Cerebellar cortex (tissue), 1 donor: ENCODE measurements at places on chromosomes 11 and 22.

GRCh38 chr11:65558002-65558929 is at the start of gene LTBP3:
LTBP3 (minus strand) TSS chr11:65558359; CDS start chr11:65557959, 400 bp downstream.
- peak; percentile 67 for DNase-seq

- no peak for DNase-seq
Measured at GRCh38 chr11:34313099-34313517, 44.7 kb downstream of the ABTB2 start.

GRCh38 chr11:1459764-1460395 is 26.7 kb downstream of the MOB2 start:
- DNase-seq: no peak

GRCh38 chr11:72673943-72674828 is at the start of gene PDE2A:
PDE2A (minus strand) TSS chr11:72674422; CDS start chr11:72674207, 215 bp downstream.
- no peak for DNase-seq

DNA sequence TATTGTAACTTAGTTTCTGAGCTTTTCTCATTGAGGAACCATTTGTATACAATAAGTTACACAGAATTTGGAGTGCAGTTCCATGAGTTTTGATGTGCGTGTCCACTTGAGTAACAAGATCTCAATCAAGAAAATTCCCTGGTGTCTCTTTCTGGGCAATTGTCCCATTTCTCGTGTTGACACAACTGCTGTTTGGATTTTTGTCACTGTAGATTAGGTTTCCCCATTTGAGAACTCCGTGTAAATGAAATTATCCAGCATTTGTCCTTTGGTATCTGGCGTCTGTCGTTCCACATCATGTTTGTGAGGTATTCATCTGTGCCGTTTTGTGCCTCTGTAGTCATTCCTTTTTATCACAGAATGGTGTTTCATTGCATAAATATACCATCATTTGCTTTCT is 547.0 kb downstream of the TBC1D22A start:
- DNase-seq: no peak

DNA sequence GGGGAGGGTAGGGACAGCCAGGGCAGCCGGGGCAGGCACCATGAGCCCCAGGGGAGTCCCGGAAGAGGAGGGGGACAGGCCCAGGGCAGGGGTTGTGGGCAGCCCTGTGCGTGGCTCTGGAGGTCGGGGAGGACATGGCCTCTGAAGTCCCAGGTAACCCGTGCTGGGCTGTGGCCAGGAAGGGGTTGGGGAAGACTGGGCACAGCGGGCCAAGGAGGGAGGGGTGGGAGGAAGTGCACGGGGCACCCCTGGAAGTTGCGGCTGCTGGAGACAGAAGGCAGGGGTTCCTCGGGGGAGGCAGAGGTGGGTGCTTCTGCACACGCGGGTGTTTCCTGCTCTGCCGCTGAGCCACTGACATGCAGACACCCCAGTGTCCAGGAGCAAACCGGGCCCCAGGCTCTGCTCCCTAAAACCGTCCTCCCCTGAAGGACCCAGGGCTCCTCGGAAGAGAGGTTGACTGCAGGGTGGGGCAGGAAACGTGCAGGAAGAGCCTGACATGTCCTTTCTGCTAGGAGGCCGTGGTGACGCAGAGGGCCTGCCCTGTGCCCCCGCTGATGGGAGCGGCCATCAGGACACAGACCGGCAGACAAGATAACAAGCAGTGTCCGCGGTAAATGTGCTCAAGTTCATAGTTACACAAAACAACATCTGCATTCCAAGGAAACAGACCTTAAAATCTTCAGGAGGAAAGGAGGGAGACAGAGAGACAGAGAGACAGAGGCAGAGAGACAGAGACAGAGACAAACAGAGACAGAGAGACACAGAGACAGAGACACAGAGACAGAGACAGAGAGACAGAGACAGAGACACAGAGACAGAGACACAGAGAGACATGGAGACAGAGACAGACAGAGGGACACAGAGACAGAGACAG is 5.7 kb downstream of the TNNI2 start:
- no peak for DNase-seq

DNA sequence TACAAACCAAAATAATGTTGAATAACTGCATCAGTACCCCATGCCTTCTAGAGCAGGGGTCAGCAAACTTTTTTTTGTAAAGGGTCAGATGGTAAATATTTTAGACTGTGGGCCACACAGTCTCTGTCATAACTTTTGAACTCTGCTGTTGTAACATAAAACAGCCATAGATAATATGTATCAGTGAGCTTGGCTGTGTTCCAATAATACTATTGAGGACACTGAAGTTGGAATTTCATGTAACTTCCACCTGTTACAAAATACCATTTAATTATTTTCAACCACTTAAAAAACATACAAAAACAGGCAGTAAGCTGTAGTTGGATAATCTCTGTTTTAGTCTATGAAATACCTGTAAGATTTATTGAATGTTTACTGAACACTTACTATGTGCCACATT is 55.2 kb downstream of the PICALM start:
- DNase-seq: no peak

GRCh38 chr11:7278314-7278917 is 26.7 kb downstream of the SYT9 start:
- DNase-seq: no peak

DNA sequence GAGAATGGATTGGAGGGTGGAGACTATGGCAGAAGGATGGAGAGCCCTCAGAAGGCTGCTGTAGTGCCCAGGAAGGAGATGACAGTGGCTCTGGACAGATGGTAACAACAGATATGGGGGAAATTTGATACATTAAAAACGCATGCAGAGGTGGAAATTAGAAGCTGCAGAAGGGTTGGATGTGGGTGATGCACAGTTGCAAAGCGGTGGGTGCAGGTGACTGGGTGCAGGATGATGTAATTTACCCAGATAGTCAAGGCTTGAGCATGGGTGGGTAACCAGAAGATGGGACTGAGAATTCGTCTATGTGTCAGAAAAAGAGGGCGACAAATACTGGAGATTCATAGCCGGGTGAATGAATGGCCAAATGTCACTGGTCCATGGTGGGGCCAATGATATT is 570.3 kb downstream of the MN1 start:
- no peak for DNase-seq

GRCh38 chr11:45897556-45897955 is 9.5 kb downstream of the FREY1 start:
- DNase-seq: no peak

- no peak for DNase-seq
Measured at GRCh38 chr11:57222239-57222638, 14.8 kb downstream of the APLNR start.

- DNase-seq: no peak
Measured at GRCh38 chr11:10844796-10845195, 13.1 kb downstream of the ZBED5 start.

DNA sequence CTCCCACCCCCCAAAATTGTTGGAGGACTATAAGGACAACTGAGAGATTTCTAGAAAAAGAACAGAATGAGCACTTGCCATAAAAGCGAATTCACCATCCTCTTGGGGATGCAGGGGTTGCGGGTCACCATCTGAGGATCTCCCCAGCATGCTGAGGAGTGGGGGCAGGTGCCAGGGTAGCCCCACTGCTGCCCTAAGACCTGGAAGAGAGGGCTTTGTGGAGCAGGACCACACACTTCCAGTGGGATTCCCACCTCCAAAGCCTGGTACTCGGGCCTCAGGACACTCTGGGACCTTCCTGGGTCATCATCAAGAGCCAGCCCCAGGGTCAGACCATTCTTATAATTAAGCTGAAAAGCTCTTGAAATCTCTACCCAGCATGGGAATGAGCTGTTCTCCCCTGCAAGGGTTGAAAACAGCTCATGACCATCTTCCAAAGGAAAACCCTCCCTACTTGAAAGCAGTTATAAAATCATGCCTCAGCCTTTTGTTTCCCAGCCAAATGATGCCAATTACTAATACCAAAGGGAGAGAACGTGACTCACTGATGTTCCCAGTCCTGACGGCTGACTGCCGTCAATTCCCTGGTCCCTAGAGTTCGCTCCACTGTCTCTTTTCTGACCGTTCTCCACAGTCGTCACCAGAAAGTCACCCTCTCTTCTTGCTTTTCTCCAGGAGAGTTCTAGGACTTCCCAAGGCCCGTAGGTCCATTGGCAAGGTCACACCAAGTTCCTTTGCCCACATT is 76.8 kb upstream of the CREB3L1 start:
- DNase-seq: no peak

DNA sequence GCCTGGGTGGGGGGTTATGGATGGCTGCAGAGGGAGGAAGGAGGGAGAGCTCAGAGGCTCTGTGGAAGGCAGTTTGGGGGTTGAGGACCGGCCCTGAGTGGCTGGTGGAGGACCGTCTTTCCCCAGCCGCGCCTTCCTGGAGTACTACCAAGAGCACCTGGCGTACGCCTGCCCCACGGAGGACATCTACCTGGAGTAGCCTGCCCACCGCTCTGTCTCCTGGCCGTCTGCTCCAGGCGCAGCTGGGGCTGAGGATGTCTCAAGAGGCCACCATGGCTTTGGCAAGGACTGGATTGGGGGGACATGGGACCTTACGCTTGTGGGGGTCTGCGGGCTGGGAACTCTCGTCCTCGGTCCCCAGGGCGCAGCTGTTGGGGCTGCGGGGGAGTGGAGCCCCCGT is 10.0 kb downstream of the MAPK8IP2 start:
- no peak for DNase-seq

- peak; percentile 72 for DNase-seq
Measured at GRCh38 chr22:38398609-38399461, 56.2 kb downstream of the KCNJ4 start.
